ENCODE measurements at places on chromosomes 12 and 14. TPM values are rescaled to one million over a fixed set of nuclear protein-coding genes. Genes with fewer than 3 reads are reported as not detected.
A peak's percentile ranks its signal among the peaks of the same experiment; 100 is the strongest.

The IL26 gene
- not detected for total RNA-seq

The SERPINA3 gene
- total RNA-seq = 57.2 TPM

The GLIPR1L2 gene
- total RNA-seq = 3.8 TPM

The SYCP3 gene
- total RNA-seq = not detected

The GALNT9 gene
- 10.8 TPM for total RNA-seq

The HDAC7 gene
- 60.2 TPM for total RNA-seq

DNA sequence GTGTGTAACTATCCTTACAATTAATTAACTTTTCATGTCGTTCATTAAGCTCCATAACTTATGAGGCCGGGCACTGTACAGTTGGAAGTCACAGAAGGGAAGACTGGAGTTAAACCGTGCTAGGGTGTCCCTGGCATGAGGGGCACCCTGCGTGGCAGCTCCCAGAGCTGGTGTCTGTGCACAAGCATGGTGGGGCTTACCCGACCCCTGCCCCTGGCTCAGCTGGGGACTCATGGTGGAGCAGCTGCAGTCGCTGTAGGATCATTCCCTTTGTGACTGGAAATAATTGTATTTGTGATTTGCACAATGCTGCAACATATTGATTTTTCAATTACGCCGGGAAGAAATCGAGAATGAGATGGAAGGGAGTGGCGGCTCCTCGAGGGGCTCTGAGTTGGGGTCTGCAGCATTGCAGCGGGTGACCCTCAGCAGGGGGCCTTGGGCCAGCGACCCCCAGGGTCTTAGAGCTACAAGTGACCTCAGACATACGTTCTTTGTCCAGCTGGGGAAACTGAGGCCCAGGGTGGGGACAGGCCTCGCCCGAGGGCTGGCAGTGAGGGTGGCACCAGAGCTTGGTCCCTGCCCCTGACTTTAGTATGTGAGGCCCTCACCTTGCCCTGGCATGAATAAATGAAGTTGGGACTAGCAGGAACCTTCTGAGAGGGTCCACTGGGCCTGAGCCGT is 125.4 kb downstream of the KIF26A start:
- DNase-seq = peak; percentile 16

DNA sequence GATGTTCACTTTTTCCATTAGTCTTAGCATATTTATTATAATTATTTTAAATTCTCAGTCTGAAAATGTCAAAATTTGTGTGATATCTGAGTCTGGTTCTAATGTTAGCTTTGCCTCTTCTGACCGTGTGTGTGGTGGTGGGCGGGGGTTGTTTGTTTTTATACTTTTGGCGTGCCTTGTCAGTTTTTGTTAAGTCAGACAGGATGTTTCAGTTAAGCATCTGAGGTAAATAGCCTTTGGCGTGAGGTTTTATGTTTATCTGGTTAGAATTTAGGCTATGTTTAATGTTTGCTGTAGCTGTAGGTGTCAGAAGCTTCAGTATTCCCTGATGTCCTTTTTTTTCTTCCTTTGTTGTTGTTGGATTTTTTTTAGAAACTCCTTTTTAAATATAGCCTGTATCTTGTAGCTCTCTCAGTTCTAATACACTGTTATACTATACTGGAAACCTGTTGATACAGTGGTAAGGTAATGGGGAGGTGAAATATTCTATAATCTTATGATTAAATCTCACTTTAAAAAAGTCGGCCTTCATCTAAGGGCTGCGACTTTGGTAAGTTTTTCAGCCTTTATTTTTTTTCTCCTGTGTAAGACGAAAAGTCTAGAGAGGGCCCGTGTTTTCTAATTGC is 111.6 kb downstream of the SCAF11 start:
- no peak for DNase-seq

- DNase-seq = peak; percentile 81
Measured at GRCh38 chr12:65602610-65603295, 221.5 kb upstream of the HMGA2 start.

- no peak for DNase-seq
Measured at GRCh38 chr12:152440-152839, 61.5 kb downstream of the SLC6A12 start.

DNA sequence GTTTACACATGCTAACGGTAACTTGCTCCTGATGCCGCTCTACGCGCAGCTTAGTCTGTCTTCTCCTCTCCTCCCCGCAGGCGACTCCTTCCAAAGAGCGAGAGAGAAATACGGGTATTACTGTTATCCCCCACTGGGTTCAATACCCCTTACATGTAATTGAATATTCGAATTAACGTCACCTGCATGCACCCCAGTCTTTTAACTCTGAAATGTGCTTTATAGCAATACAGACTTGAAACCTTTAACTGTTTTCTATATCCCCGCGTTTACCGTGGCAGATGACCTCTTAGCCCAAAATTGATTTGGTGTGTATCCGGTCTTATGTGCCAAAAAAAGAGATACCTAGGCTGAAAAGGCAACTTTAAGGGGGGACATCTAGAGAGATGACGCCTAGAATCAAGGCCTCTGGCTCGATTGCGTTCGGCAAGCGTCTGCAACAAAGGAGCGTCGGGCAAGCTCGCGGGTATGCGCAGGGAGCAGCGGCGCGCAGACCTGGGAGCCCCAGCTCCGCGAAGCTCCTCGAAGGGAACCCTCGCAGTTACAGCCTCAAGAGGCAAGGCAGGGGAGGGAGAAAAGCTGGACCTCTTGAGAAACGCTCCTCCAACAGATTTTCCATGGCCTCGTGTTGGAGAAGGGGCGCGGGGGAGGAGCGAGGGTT is 6.8 kb upstream of the FOXG1 start:
- no peak for DNase-seq

- DNase-seq = no peak
Measured at GRCh38 chr12:42780671-42781070, 191.1 kb upstream of the PRICKLE1 start.

DNA sequence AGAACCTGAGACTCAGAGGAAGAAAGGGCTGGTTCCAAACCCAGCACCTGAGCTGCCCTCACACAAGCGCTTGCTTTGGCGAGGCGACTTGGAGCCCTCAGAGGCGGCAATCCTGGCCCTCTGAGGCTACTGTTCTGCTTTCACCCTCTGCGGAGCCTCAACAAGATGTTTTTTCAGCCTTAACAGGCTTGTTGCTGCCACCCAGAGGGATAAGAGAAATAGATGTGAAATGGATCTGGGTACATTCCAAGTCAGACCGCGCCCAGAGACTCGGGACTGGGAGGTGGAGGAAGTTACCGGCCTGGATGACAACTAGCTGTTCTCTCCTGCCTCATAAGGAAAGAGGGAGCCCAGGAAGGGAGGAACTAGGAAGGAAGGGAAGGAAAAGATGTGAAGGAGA is 89.6 kb downstream of the TTC7B start:
- DNase-seq = no peak

DNA sequence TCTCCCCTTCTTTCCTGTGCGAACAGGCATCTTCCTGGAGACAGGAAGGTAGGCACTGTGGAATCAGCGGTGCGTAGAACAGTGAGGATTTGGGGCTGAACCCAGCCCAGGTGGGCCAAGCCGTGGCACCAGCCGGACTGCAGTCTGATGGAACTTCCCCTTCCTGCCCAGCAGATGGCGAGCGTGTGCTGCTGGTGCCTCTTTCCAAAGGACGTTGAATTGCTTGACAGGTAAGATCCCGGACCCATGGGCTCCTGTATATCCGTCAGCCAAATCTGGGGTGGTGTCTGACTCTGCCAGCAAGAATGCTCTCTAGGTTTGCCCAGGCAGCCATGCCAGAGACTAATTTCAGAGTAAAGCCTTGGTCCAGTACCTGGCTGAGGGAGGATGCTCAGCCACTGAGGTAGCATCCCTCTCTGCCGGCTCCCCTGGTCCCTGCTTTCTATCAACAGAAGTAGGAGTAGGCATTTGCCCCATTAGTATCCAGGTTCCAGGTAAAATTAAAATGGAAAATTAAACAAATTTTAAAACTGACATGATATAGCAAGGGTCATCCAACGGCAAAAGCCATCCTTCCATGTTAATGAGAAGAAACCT is 21.1 kb upstream of the KCNA5 start:
- DNase-seq = no peak

DNA sequence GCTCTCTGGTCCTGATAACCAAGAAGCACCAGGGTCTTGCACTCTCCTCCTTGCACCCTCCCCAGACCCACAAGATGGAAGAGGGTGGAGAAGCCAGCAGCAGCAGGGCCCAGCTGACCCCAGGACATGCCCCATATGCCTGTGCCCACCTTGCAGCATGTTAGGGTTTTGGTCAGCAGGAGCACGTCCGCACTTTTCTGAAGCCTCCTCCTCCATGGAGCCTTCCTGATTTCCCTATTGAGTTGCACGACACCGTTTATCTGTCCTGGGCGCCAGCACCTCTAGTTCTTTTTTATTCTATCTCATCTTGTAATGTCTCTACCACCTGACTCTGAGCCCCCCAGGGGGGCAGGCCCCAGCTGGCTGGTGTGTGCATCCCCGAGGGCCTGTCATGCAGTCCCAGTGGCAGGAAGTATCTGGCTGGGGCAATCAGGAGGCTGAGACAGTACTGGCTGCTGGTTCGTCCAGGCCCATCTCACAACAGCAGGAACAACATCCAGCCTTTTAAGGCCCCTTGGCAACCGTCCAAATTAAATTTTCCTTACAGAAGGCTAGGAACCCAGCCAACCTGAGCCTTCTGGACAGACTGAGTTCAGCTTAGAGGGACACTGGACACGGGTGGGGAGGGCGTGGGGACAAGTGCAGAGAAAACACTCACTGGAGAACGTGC is 39.6 kb downstream of the CCDC85C start:
- peak; percentile 69 for DNase-seq

- DNase-seq = no peak
Measured at GRCh38 chr12:6264402-6265037, 46.0 kb upstream of the PLEKHG6 start.

DNA sequence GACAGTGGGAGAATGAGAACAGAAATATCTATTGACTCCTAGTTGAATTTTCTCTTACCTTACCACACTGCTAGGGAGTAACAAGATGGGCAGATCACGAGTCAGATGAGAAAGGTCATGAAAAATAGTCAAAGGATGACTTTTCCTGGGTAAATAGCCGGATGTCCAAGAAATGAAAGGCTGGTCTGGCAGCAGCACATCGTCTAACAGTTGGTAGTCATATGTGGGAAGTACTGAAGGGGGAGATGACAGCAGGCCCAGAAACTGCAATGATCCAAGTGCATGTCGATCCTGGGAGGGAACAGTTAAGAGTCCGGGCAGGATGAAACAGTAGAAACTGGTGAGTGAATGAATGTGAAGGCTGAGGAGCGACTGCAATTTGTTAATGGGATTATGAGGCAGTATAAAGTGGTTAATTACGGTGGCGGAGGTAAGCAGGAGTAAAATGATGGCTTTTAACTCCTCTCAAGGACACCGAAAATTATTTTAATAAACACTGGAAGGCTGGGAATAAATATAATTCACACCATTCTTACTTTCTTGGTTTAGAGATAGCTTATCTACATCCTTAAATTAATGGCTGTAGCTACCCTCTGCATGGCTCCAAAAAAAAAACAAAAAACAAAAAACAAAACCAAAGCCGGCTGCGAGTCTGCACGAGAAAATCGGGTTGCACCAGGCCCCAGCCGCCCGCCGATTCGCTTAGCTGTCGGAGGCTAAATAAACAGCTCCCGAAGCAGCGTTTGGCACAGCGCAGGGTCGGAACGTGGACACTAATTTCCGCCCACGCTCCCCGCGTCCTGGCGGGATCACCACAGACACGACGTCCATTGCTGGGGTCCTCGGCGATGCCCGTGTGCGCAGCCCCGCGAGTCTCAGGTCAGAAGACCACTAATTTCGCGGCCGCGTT is 1.0 kb upstream of the ERC1 start:
- DNase-seq = peak; percentile 70

- DNase-seq = no peak
Measured at GRCh38 chr14:67137744-67138371, 51.4 kb upstream of the GARIN2 start.

- no peak for DNase-seq
Measured at GRCh38 chr12:46244273-46244915, 24.4 kb downstream of the SLC38A1 start.

- DNase-seq = no peak
Measured at GRCh38 chr12:49533331-49533730, 5.5 kb upstream of the KCNH3 start.

- DNase-seq = no peak
Measured at GRCh38 chr12:1453810-1454209, 140.6 kb downstream of the FBXL14 start.

DNA sequence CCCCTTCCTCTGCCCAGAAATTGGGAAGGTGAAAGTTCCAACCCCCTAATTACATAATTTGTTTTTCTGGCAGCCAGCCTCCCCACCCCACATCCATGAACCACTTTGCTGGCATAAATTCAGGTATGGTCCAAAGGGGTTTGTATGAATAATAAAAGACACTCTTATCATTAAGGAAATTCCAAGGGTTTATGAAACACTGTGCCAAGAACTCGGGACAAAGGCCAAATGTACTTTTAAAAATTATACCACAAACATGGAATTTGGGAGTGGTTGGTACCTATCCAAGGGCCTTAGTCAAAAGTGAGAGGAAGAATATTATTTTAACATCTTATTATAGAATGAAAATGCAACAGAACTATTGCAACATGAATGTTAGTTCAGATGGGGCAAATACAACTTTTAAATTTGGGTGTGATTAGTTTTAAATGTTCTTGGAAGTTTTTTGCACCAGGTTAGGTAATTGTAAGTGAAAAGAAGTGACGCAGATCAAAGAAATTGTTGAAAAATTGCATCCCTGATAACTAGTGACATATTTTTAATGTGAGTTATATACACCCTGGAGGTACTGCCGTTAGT is 217.8 kb downstream of the TMEM117 start:
- no peak for DNase-seq

- DNase-seq = peak; percentile 79
Measured at GRCh38 chr14:85529803-85530574, at the start of gene FLRT2. FLRT2 (plus strand) TSS chr14:85530144; CDS start chr14:85621515, 91,371 bp downstream.

DNA sequence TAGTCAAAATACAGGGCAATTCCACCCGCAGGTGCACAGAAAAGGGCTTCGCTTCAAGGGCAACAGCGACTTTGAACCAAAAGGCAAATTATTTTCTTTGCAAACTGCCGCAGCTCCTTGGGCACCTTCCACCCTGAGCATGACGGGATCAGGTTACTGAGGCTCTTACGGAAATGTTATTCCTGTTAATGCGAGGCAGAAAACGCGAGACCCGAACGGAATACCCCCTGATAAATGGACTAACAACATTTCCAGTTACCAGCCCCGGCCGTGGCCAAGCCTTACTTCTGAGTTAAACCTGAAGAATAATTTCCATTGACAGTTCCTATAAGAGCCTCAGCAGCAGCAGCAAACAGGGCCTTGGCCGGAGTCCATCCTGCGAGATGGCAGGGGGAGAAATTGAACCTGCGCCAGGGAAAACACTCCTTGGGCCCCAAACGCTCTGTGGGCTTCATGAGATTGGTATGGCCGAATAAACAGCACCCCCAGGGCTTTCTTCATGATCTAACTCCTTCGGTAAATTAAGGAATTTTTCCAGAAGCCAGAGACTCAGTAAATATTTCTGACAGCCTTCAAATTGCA is 70.0 kb upstream of the DICER1 start:
- DNase-seq = no peak

GRCh38 chr12:53097564-53098353 is at the start of gene IGFBP6:
IGFBP6 (plus strand) TSS chr12:53097667; CDS start chr12:53097718, 51 bp downstream.
- no peak for DNase-seq

GRCh38 chr14:94923786-94924185 is 153.9 kb upstream of the GSC start:
- DNase-seq = no peak

Measured in right atrium auricular region (tissue), 2 donors.